ENCODE measurements at places on chromosomes 2 and 18.

DNA sequence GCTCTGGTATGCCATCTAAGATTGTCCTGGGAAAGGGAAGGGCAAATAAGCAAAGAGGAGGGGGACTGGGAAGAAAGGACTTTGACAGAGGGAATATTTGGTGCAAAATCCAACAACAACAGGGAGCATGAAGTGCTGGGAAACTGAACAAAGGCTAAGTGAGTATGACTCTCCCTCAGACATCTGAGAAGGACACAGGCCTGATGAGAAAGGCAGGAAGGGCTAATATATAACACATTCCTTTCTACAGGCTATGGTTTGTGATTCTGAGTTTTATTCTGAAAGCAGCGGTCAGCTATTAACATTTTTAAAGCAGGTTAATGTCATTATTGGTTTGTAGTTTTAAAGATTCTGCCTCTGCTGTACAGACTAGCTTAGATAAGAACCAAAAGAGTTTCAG is 1579.5 kb downstream of the LRP1B start:
- no peak for DNase-seq

- DNase-seq, result no peak
These were observed 47.5 kb downstream of the FAM117B start for GRCh38 chr2:202682274-202682673.

DNA sequence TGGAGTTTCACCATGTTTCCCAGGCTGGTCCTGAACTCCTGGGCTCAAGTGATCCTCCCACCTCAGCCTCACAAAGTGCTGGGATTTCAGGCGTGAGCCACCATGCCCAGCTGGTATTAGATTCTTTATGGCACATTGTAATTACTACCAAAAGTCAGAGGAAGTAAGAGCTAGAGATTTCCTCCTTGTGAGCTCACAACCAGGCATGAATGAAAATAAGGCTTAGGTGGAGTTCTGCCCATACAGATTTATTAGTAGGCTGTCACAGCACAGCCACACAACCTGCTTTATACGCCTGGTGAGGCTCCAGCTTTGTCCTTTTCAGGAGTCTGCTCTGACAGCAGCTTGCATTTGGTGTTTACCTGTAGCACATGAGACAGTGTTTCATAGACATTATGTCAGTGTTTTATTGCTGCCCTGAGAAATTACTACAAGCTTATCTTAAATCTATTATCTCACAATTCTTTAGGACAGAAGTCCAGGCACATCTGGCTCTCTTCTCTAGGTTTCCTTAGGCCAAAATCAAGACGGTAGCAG is 156.6 kb downstream of the TANC1 start:
- DNase-seq, result no peak

DNA sequence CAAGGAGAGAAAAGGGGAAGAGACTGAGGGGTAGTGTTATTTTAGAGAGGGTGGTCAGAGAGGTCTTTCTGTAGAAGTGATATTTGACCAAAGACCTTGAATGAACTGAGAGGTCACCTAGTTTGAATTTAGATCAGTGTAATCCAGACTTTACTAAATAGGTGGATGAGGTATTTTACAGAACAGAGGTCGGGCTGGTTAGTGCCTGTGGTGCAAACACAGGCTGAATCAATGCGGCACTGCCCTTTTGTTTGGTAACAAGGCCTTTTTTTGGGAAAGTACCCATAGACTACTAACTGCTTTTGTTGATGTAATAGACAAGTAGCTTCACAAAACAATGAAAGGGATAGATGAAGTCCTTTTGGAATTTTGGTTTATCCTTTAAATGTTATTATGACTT is 15.9 kb downstream of the RAPGEF4 start:
- DNase-seq, result no peak

DNA sequence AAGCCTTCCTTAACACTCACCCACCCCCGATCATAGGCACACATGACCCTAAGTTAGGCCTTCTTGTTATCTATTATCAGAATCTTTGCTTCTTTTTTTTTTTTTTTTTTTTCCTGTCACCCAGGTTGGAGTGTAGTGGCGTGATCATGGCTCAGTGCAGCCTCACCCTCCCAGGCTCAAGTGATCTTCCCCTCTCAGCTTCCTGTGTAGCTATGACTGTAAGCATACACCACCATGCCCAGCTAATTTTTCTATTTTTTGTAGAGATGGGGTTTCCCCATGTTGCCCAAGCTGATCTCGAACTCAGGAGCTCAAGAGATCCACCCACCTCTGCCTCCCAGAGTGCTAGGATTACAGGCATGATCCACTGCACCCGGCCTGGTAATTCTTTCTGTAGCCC is 328.7 kb downstream of the NR4A2 start:
- DNase-seq, result no peak

DNA sequence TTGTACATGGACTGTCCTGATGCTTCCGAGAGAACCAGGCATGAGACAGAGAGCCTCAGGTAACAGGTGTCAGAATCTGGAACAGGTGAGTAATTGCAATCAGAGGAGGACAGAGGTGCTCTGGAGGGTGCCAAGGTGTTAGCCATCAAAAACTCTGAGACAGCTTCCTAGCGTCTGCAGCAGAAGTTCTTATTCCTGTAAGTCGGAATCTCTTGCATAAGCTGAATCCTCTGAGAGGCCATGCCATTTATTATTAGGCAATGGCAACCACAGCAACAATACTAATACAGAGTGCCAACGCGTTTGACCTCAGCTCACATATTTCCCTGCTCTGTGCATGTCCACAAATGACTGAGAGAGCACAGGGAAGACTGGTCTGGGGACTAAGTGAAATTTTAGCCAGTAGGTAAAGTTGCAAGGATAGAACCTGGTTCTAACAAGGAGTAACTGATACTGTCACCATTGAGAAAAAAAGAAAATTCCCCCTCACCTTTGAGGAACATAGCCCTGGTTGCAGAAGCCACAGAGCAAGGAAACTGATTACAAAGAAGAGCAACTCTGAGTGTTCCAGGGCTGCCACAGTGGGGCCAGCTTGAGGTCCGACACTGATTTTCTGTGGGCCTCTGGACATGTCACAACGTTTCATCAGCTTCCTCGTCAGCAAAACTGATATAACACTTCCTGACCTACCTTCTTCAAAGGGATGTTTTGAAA is 55.1 kb upstream of the ACSL3 start:
- DNase-seq, result no peak

- no peak for DNase-seq
These were observed 175.8 kb upstream of the HNRNPA3 start for GRCh38 chr2:177036747-177037146.

DNA sequence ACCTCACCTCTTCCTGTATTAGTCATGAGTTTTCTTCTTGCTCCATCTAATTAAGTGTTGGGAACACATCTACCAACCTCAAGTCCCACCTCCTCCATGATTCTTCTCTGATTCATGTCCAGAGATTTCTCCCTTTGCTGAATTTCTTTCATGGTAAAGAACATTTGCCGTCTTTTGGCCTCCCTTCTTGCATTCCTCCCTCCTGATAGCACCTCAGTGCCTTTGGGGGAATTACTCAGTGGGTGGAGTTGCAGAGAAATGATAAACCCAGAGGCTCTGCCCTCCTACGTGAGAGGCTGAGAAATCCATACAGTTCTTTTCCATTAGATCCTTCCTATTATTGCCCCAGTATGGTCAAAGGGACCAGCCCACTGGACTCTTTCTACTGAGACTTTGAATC is 651.9 kb downstream of the SLC4A3 start:
- DNase-seq, result peak; percentile 51

- no peak for DNase-seq
These were observed 62.5 kb upstream of the STAM2 start for GRCh38 chr2:152238016-152238415.

DNA sequence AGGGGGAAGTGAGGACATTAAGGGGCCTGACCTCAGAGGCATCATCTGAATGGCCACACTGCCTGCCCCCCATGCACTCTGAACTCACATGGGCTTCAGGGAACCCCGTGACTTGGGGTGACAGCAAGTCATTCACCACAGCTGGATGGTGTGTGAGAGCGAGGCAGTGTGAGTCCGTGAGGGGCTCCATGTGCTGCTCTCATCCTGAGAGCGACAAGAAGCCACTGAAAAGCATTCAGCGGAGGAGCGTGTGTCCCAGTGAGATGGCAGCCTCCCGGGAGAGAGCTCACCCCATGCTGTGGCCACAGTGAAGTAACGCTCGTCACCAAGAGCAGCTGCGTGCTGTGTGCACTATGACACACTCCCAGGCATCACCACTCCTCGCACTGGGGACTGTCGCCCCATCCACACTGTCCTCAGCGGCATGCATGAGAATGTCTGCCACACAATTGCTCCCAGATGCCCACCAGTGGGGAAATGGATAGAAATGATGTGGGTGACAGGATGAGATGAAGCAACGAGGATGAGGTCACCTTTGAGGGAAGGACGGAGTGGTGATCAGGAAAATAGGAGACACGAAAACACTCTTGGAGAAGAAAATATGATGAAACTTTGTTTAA is 213.0 kb upstream of the RAB6C start:
- no peak for DNase-seq

DNA sequence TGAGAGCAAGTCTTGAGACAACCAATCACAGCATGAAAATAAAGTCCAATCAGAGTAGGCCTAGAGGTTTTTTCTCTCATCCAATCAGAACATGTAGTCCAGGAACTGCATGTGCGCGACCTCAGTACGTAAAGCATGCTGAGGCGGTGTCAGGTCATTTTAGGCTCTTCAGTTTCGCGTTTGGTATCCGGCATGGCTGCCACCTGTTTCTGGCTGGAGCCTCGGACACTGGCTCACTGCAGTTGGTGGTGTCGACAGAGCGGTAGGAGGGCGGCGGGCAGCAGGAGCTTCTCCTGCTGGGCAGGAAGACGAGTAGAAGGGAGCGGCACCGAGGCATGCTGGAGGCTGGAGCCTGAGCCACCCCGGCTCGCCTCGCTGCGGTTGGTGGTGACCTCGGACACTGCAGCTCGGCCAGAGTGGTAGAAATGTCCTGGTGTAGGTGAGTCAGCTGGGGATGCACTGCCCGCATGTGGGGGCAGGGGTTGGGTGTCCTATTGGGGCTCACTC is 15.8 kb downstream of the CCDC74A start:
- no peak for DNase-seq

DNA sequence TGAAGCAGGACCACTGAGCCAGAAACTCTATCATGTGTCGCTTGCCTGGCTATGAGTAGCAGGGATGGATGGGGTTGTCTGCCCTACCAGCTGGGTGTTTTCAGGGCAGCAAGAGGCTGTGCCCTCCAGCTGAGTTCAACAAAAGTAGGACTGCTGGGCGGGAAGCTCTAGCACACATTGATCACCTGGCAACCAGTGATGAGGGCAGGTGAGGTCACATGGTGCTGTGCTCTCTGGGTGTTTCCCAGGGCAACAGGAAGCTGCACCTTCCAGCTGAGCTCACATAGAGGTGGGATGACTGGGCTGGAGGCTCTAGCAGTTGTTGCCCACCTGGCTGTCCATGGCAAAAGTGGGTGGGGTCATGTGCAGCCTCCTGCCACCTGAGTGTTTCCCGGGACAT is 487.3 kb upstream of the VWC2L start:
- DNase-seq, result no peak

DNA sequence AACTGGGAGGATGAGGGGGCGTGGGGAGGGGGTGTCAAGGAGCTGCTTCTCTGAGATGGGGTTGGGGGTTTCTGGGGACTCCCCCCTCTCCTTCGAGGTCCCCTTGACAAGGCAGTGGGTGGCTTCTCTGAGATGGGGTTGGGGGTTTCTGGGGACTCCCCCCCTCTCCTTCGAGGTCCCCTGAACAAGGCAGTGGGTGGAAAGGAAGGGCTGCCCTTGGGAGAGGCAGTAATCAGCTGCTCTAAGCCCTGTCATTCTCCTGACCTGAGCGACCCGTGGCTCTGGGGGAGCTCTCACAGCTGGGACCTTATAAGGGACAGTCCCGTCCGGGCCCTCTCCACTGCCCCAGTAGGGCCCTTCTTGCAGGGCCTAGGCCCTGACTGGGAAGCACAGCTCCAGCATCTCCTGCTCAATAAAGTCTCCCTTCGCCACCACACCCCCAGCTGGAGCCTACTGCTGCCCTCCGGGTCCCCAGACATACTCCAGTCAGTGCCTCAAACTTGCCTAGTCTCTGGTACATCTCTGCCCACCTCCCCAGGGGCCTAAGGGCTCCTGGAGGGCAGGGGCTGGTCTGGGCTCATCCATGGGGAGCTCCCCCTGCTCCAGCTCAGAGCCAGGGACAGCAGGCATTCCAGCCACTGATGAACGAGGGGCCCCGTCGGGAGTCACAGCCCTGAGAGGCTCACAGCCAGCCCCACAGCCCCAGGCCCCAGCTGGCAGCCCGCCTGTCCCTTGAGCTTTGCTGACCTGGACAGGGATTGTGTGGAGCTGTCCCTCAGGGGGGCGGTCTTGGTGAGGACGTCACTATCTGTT is 2.8 kb downstream of the GAREM2 start:
- DNase-seq, result no peak

GRCh38 chr2:36553683-36554082 is 44.3 kb downstream of the FEZ2 start:
- DNase-seq, result no peak

DNA sequence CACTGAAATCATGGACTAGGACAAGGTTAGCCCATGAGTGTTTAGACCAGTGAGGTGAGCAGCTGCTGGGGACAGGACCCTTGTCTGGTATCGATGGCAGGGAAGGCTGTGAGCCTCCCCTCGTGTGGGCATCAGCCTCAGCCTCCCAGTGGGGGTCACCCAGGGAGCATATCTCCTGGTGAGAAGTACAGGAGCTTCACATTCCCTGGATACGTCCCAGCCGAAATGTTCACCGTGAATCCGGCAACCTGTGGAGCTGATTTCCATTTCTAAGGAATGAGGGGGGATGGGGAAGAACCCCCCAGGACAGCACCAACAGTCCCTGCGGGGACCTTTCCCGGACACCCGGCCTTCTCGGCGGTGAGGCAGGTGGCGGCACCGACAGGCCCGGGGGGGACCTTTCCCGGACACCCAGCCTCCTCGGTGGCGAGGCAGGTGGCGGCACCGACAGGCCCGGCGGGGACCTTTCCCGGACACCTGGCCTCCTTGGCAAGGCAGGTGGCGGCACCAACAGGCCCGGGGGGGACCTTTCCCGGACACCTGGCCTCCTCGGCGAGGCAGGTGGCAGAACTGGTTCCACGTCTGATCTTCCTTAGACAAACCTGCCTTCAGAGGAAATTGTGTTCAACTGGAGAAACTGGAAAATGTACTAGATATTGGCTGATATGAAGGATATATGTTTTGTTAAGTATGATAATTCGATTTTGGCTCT is 21.2 kb downstream of the RTP5 start:
- DNase-seq, result no peak

Measured in GM04504 (cell line).